ENCODE measurements at places on chromosomes 12 and 14. TPM values are rescaled to one million over a fixed set of nuclear protein-coding genes. Genes with fewer than 3 reads are reported as not detected.

DNA sequence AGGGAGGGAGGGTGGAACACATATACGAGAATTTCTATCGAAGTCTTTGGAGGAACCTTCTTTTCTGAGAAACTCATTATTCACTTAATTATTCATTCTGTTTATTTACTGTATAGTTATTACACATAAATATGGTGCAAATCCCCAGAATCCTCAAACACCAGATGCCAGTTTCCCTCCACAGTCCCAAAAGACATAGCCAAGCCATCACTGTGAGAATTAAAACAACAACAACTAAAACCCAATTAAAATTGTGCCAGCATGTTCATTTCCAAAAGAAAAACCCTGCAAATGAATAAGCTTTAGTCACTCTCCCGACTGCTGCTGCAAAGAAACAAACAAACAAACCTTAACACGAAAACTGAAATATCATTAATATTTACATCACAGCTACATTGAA is 173.5 kb downstream of the EFCAB11 start:
- no peak for DNase-seq

- DNase-seq = no peak
These were observed 53.4 kb downstream of the PRMT8 start for GRCh38 chr12:3544296-3544965.

GRCh38 chr14:29645117-29645516 is 282.5 kb downstream of the PRKD1 start:
- DNase-seq = no peak

GRCh38 chr12:131251336-131252101 is 297.8 kb downstream of the ADGRD1 start:
- no peak for DNase-seq

DNA sequence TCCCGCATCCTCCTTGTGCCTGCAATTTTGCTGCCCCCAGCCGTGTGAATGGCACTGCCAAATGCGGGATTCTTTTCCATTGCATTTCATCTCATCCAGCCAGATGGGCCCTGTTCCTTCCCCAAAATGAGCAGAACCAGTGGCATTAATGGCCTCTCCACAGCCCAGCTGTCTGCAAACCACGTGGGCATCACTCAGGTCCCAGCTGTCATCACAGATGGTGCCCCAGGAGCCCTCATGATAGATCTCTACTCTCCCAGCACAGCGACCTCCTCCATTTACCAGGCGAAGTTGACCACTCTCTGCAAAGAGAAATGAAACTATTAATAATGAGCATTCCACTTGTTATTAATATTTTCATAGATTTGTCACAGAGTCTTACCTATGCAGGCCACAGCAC is 17.1 kb downstream of the CD163 start:
- no peak for DNase-seq

DNA sequence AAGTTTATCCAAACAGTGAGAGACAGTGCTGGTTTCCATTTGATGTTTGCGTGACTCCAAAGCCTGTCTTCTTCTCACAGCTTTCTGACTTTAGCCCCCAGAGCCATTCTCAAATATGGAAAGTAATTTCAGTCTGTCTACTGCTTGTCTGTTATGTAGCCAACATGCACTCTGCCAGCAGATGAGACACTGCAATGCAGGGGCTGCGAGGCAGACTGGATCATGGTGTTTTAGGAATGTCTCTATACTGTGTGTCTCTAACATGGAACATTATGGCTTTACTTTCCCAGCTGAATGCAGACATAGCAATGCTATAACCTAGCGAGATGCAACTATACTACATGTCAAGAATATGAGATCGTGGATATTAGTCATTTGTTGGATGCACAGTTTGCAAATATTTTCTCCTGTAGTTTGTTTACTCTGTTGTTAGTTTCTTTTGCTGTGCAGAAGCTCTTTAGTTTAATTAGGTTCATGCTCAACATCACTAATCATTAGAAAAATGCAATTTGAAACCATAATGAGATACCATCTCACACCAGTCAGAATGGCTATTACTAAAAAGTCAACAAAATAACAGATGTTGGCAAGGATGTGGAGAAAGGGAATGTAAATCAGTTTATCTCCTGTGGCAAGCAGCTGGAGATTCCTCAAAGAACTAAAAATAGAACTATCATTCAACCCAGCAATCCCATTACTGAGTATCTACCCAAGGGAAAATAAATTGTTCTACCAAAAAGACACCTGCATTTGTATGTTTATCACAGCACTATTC is 235.8 kb upstream of the TMTC1 start:
- no peak for DNase-seq

DNA sequence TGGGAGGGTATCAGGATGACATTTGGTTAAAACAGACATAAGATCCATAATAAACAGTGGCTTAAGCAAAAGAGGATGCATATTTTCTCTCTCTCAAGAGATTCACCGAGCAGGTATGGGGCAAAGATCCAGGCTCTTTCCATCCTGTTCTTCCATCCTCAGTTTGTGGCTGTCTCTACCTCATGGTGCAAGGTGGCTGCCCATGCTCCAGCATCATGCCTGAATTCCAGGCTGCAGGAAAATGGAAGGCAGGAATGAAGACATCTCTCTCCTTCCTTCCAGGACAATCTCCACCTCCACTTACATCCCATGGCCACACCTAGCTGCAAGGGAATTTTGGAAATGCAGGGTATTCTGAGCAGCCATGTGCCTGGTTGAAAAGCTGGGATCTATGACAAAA is 136.0 kb downstream of the GLT1D1 start:
- DNase-seq = no peak

DNA sequence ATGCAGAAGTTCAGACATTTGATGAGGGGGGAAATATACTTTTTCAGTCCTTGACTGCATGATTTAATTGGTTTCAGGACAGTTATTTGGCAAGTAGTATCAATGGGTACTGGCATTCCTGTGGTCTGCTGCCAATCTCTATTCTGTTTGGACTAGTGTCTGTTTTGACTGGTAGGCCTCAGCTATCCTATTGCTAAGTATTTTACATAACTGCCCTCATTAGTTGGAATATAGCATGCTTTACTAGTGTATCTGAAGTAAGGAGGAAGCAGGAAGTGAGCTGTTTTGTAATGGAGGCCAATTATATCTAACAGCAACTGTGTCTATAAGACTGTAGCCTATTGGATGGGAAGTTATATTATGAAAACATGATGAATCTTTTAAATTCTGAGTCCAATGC is 104.3 kb downstream of the FLRT2 start:
- DNase-seq = peak; percentile 14

- DNase-seq = no peak
These were observed 27.1 kb upstream of the TMTC2 start for GRCh38 chr12:82659343-82660207.

- peak; percentile 7 for DNase-seq
These were observed 1088.8 kb downstream of the FSCB start for GRCh38 chr14:43418324-43418723.

DNA sequence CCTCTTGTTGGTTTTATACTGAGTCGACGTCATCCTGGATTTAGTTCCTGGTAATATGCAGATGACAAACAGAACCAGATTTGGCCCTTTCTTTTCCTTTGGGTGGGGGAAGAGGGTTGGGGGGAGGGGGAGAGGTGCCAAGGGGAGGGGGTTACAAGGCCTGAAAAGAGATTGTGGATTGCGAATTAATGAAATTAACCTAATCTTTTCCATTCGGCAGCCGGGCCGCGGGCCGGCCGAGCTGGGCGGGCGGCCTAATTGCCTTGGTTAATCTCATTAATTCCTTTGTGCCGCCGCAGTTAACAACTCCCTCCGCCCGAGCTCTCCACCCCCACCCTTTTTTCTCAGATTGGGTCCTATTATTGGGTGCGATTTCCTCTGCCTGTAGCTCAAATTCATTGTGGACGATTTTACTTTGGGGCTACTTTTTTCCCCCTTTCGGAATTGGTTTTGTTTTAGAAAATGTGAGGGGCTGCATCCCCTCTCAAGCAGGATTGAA is 387 bp upstream of the GSC start:
- no peak for DNase-seq

- DNase-seq = no peak
These were observed 133.0 kb downstream of the KIF26A start for GRCh38 chr14:104271391-104271790.

DNA sequence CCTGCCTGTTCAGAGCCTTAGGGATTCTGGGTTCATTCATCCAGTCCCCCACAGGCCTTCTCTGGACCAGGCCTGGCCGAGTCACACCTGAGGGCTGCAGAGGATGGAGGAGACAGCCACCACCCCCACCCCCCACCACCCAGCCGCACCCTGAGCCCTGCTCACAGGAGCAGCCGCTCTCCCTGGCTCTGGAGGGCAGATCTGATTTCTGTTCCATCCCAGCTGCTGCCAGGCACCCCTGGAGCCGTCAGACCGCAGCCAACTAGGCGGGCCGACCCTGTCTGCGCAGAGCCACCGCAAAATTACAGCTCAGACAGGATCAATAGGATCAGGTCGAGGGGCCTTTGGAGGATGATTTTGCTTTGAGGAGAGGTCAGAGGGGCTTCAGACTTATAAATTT is 154.6 kb upstream of the MYL2 start:
- DNase-seq = no peak

DNA sequence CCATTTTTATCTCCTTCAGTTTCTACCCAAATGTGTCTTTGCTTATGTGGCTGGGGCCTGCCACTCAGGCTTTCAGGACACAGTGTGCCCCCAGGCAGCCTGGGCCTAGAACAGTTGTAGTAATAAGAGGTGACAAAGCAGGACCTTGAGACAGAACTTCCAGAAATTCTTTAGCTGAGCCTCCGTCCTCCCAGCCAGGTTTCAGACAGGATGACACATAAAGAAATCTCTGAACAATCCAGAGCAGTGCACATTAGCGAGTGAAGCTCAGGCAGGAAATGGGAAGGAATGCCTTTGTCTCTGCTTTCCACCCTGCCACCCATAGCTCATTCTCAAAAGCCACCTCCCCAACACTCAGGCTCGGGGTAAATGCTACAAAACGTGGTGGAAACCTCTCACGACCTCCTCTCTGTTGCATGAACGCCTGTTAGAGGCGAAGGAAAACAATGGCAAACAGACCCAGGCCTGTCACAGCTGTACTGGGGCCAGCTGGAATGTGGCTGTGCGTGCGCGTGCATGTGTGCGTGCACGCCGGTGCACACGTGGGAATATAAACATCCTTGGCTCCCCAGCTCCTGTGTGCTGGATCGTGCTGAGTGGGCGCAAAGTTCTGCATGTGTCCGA is 286.7 kb downstream of the ZFP36L1 start:
- peak; percentile 57 for DNase-seq

DNA sequence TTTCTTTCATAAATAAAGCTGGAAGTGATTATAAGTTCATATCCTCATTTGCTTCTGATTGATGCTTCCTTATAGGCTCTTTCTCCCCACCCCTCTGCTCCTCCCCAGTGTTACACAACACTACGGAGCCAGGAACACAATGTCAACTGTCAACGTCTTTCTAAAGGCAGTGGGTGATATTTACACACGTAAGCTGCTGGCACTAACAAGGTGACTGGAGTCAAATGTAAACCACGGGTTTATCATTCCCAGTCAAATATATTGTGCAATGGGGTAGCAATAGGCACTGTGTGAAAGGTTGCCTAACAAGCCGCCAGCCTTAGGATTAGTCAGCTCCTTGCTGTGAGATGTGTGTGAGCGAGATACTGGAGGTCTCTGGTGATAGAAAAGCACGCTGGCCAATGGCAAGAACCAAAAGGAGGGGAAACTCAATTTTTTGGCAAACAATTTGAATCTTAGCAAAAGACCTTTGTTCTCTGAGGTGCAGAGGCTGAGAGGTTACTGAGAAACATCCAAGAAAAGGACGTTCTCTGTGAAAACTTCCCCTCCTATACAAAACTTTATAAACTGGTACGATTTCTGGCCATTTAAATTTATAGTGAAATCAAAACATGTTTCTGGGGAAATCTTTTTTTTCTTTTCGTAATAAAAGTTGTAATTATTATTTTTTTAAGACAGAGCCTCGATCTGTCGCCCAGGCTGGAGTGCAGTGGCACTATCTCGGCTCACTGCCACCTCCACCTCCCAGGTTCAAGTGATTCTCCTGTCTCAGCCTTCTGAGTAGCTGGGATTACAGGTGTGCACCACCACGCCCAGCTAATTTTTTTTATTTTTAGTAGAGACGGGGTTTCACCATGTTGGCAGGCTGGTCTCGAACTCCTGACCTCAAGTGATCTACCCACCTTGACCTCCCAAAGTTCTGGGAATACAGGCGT is 22.3 kb upstream of the HECTD1 start:
- DNase-seq = peak; percentile 91

DNA sequence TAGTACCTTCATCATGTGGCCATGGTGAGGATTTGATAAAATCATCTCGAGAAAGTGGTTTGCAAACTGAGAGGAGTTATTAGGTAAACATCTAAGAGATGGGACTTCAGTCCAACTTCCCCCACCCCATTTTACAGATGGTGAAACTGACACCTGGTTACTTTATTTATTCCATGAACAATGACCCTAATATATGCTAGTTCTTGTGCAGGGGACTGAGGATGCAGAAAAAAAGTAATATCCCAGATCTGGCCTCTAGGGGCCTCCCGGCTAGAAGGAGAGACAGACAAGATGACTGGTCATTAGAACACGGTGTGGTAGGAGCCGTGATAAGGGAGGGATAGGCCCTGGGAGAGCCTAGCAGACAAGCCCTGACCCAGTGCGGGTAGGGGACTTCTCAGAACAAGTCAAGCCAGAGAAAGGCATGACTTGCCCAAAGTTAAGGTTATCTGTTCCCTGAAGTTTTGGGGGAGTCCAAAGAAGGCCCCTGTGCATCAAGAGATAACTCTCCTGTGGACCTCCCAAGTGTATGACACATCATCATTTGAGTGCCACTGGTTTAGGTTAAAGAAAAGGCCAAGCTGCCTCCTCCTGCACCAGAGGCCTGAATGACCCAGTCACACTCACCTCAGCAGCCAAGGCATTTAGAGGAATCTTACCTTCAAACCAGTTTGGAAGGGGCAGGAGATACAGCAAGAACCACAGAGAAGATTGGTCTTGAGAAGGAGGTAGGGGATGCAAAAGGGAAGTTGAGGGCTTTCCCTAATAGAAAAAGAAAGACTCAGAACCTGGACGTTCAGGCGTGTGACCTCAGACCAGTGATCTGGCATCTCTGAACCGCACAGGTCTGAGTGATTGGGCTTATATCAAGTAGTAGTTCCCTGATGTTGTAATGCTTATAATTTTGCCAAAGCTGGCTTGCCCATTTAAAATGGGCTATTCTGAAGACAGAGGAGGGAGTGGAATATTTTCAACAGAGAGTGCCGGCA is 1.6 kb downstream of the CMKLR1 start:
- DNase-seq = peak; percentile 39

- DNase-seq = peak; percentile 86
These were observed 100.6 kb downstream of the DACT1 start for GRCh38 chr14:58738189-58738836.

MNAT1 gene
- 66.9 TPM for total RNA-seq

NEUROD4 gene
- not detected for total RNA-seq

KCTD10 gene
- total RNA-seq = 56.3 TPM

TAS2R43 gene
- total RNA-seq = not detected

All from HT1080 (cell line).